Tibial artery (tissue), 4 donors: ENCODE measurements at places on chromosomes 5 and 9.

DNA sequence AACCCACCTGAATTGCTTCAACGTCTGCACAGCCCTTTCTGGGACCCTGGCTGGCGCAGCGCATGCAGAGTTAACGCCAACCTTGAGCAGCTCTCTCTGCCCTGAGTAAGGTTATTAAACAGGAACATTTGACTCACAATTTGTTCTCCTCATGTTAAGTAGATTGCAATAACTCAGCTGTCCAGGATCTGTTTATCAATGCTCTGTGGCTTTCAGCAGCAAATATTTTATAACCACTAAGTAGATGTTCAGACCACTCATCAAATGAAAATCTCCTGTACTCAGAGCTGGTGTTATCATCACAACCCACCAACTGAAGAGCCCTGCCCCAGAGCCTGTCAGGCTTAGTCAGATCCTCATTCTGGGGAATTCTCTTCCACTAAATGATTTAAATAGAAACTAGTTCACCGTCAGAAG is 403.0 kb downstream of the ZNF608 start:
- DNase-seq = no peak

GRCh38 chr5:62720031-62720441 is 141.4 kb downstream of the LRRC70 start:
- DNase-seq = no peak

GRCh38 chr9:13078164-13078563 is 201.3 kb downstream of the MPDZ start:
- DNase-seq = no peak

DNA sequence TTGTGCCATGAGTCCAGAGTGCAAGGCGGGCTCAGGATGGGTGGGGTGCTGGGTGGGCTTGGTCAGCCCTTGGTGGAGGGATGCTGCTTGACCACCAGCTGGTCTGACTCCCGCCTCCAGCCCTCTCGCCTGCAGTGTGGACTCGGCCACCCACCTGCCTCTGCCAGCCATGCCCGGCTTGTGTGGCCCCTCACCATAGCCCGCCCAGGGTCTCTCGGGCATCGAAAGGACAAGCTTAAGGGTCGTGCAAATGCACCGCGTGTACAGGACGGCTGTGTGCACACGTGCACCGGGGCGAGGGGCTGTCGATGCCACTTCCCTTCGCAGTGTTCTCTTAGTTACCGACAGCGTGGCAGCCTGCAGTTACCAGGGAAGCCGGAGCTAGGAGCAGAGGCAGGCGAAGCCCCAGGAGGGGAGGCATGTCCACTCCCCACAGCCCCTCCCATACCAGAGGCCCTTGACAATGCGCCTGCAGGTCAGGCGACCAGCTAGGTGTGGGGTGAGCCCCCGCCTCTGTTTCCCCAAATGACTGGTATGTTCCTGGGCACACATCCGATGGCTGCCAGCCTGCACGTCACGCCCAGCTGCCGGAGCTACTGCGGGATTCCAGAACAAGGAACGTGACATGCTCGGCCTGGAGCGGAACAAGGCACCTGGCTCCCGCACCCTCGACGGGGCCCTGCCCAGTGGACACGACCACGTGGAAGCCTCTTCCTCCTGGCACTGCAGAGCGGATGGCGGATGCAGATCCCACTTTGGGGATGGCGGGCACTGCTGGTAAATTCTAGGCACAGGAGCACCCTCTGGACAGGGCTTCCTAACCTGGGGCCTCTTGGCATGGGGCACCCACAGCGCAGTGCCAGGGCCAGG is 7.8 kb downstream of the LCN9 start:
- DNase-seq = no peak

- no peak for DNase-seq
These were observed 1.3 kb downstream of the TNFSF15 start for GRCh38 chr9:114804505-114804904.

DNA sequence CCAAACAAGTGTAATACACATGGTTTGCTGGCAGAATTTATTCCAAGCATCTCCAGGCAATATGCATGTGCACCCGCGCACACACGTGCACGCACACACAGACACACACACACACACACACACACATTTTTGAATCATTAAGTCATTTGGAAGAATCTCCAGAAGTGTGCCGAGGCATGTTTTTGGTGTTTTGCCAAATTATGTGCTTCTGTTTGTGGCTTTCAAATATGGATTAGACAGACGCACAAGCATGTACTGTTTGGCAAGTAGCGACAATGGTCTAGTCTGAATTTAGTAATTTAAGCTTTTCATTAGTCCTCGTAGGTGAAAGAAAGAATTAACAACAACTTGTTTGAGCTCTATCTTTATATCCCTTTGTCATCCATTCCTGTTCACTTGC is 36.7 kb downstream of the NFIB start:
- no peak for DNase-seq

DNA sequence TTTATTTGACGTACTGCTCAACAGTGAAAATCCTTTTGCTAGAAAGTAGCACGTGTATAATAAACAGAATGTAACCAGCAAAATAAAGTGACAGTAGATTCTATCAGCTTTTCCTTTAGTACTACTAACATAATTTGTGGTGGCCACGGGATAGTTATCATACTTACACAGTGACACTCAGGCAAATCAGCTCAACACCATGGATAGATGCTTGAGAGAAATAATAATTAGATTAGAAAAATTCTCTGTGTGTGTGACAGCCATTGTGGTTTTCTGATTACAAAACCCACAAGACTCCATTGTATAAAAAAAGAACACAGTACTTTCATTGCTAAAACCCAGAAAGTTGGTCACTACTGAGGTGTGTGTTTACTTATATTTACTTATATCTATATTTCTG is 101.1 kb downstream of the MUSK start:
- DNase-seq = no peak

- DNase-seq = no peak
These were observed 122.5 kb downstream of the WDR41 start for GRCh38 chr5:77369566-77369965.

- no peak for DNase-seq
These were observed 16.6 kb upstream of the HMGCR start for GRCh38 chr5:75320371-75320770.

GRCh38 chr5:1468629-1469527 is 23.6 kb upstream of the SLC6A3 start:
- DNase-seq = no peak

DNA sequence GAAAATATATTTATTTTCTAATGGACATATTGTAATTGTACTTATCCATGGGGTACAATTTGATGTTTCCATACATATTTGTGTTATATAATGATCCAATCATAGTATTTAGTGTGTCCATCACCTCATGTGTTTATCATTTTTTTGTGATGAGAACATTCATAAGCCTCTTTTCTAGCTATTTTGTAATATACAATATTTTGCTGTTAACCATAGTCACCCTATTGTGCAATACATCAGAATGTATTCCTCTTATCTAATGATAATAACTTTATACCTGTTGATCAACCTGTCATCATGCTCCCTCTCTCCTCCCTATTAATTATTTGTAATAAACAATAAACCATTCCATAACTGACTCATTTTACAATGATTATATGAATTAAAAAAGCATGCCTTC is 93.2 kb downstream of the ISL1 start:
- no peak for DNase-seq

DNA sequence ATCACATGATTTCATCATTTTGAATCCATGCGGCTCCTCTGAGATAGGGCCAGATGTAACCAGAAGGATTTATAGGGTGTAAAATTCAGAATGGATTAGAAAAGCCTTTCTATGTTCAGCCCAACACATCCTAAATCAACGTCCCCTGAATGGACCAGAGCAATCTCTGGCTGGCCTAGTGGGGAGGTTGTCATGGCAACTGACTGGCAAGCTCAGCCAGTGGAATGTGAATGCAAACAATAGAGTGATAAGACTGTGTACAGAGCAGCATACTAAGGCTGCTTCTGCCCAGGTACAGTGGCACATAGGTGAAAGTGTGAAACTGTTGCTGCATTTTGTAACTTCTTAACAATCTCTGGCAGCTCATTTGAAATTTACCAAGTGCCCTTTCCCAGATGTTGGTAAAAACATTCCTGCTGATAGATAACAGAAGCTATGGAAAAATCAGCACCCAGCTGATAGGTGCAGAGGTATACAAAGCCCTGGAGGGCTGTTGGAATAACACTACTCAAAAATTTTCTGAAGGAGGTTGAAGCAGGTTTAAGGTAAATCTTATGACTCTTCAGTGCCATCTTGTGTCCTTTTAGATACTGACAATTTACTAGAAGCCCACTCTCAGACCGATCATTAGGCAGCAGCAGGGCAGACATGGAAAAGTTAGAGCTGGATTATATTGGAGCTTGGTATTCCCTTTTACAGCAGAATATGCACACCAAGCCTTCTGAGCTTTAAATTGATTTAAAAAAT is 267.2 kb downstream of the RAB3C start:
- DNase-seq = no peak

DNA sequence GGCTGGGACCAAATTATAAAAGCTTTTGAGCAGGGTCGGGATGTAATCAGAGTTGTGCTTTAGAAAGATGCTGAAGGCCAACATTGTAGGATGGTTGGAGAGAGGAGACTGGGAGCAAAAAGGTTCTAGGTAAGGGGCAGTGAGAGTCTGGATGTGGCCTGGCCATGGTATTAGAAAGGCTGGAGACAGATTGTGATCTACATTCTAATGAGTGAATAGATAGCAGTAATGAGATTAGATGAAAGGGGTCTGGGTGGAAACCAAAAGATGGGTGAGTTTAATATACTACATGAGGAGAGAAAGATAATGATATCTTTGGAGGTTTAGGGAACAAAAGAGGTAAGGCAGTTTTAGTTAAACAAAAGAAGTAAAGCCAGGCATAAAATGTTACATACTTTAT is 88.8 kb upstream of the SH3GL2 start:
- DNase-seq = no peak

- DNase-seq = no peak
These were observed 181.5 kb upstream of the RAI14 start for GRCh38 chr5:34474573-34475021.

DNA sequence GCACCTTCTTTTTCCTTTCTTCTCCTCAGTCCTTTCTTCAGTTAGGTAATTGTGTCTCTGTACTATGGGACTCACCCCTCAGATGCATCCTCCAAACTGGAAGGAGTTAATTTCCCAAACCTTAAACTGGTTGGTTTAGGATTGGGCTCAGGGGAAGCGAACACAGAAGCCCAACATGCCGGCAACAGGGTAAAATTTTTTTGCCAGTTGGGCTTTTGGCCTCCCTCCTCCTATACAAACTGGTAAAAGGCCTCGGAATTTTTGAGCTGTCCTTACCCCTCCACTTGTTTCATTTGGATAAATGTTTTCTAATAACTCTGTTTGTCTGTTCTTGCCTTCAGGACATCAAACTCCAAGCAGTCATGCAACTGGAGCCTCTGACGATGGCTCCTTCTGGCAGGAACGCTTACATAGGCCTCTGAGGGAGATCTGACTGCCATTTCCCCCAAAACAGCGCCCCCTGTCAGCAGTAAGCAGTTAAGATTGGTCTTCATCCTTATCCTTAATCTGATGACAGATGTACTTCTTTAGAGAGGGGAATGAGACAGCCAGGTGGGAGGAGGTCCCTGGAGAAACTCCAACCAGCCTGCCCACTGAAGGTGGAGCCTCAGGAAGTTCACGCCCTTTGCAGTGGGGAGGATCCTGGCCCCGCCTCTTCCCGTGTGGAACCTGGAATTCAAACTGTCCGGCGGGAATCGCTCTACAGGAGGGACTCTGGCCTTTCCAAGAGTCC is 57.8 kb upstream of the SPINK5 start:
- no peak for DNase-seq

- DNase-seq = no peak
These were observed 94.4 kb downstream of the TMEM215 start for GRCh38 chr9:32877639-32878217.

GRCh38 chr5:34039398-34040157 is 3.4 kb downstream of the C1QTNF3 start:
- no peak for DNase-seq

DNA sequence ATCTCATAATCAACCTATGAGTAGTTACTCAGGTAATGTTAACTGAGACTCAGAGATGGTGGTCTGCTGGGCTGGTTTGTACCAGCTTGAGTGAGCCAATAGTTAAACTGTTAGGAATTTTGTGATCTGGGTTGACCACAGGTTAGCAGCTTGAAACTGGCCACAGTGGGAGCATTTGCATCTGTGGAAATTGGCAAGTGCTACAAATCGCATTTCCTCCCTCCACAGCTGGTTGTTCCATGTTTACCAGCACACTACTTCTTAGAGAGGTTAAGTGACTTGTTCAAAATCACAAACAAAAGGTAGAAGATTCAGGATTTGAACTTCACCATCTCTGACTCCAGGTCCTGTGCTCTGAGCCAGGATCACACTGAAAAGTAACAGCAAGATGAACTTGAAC is 446.9 kb upstream of the CLINT1 start:
- DNase-seq = no peak

DNA sequence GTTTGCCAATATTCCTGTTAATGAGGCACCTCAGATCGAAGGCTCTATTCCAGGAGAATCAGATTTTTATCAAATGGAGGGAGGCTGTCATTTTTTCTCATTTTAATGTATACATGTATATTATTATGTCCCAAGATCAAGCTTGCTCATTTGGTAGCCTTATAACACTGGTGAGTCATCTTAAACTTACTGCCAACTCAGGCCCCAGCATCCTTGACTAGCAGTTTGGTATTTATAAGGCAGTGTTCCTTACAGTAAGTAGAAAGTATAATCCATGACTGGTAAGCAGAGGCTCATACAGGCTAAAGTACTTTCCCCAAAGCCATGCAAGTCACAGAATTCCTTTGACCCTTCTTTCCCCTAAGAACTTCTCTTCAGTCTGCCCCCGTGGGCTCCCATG is 90.7 kb upstream of the NR3C1 start:
- no peak for DNase-seq

- no peak for DNase-seq
These were observed 14.2 kb downstream of the FAXDC2 start for GRCh38 chr5:154836225-154836624.
